WTC11 (cell line): ENCODE measurements at places on chromosomes 5 and 9. TPM values are rescaled to one million over a fixed set of nuclear protein-coding genes. Genes with fewer than 3 reads are reported as not detected.
A peak's percentile ranks its signal among the peaks of the same experiment; 100 is the strongest.

DNA sequence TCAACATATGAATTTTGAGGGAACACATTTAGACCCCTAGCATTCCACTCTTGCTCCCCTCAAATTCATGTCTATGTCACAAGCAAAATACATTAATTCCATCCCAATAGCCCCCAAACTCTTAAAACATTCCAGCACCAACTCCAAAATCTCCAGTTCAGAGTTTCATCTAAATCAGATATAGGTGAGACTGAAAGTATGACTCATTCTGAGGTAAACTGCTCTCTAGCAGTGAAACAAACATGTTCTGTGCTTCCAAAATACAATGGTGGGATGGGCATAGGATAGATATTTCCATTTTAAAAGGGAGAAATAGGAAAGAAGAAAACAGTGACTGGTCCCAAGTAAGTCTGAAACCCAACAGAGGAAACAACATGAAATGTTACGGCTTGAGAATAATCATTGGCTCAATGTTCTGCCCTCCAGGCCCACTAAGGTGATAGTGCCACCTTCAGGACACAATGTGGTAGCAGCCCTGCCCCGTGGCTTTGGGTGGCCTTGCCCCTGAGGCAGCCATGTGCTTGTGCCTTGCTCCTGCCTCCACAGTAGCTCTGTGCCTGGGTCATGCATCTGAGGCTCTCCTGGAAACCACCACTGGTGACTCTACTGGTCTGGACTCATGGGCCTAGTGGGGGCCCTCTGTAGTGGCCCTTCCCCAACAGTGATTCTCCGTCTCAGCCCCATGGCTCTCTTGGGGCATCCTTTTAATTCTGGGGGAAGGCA lies 36.4 kb upstream of the IPPK start:
- DNase-seq, result peak; percentile 76

GRCh38 chr5:172775326-172776234 lies 4.6 kb upstream of the DUSP1 start:
- no peak for DNase-seq

DNA sequence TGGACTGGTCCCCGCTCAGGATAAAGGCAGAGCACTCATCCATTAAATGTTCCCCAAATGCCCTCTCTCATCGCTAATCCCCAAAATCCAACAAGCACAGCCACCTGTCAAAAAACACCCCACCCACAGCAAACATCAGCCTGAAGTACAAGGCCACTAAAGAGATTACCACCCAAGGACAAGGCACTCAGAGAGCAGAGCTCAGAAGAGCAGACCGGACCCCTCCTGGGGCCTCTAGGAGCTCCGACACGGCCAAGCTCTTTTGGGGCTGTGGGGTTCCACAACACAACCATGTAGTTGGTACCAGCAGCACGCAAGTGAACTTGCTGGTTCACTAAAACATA lies 9.8 kb downstream of the VDAC1 start:
- no peak for DNase-seq

GRCh38 chr5:59678943-59679342 lies 214.6 kb downstream of the PDE4D start:
- no peak for DNase-seq

- DNase-seq, result no peak
These were observed 17.5 kb downstream of the CCDC180 start for GRCh38 chr9:97324954-97325353.

DNA sequence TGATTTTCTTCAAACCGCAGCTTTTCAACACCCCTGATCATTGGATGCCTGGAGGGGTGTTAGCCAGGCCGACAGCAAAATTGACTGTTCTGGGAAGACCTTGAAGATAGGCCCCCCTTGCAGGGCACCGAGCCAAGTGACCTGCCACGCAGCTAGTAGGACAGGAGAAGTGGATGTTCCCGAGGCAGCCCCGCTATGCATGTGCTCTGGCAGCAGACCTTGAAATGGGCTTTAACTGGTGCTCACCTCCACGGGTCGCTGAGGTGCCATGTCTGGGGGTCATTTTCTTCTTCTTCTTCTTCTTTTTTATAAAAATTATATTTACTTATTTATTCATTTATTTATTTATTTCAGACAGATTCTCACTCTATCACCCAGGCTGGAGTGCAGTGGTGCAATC lies 12.6 kb downstream of the FGF18 start:
- no peak for DNase-seq

DNA sequence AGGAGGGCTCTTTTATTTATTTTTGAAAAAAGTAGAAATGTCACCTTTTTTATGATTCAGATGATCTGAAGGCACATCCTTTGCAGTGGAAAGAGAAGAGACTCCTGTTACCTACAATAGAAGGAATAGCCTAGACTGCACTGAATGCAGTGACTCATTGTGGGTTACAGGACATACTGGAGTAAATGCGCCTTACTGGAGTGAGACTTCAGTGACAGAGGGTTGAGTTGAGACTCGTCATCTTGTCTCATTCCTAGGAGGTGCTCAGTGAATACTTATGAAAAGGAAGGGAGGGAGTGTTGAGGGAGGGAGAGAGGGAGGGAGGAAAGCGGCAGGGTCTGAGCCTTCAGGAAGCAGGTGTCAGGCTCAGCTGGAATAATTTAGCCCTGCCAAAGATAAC lies 25.2 kb downstream of the ANKRA2 start:
- DNase-seq, result no peak

DNA sequence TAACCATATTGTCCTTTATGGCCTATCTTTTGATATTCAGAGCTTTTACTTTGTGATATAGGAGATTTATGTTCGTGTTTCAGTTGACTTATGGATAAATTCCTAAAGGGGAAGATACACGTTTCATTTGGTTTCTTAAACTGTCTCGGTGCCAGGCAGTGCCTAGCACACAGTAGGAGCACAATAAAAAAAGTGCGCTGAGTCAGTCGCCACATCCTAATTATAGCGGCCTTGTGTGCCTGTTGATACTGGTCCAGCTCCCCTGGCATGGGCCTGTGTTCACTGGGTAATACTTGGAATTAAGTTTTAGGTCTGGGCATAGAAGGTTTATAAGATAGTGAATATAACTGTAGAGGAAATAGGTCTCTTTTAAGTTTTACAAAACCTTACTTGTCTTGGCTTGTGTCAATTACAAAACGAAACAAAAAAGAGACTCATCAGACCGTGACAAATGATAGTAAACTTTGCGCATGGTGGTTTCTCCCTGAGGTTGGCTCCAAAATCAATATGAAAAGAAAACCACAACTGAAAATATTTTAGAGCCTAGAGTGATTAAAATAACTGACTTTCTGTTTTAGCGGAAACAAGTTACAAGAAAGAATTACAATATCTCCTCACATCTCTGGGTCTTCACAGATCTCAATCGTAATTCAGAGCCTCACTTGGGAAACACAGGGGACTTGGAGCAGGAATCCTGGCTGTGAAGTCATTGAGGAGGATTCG lies 84.8 kb downstream of the MVB12B start:
- DNase-seq, result no peak

DNA sequence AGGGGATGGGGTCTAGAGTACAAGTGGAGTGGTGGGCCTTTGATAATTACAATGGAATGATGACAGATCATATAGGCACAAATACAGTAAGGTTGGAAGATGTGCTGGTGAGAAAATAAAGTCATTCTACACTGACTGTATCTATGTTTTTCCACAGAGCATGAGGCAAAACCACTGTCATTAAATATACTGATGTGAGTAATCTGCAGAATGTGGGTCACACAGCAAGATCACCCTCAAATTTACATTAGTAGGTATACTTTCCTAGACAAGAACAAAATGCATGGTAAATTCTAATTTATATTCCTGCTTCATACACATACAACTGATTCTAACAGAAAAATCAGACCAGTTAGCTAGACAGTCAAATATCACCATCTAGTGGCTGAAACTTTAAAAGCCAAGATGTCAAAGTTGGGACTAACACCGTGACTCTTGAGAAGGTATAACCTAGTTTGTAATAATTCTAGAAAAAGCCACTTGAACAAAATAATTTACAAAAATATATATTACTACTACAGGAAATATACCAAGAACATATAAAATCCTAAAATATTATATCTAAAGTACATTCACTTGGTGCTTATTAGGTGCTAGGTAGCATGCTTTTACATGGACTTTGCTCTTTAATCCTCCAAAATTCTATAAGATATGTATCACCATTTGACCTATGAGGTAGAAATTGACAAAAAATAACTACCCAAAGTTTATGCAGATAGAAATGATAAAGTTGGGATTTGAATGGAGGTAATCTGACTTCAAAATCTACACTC lies 19.5 kb downstream of the TTC33 start:
- DNase-seq, result no peak

DNA sequence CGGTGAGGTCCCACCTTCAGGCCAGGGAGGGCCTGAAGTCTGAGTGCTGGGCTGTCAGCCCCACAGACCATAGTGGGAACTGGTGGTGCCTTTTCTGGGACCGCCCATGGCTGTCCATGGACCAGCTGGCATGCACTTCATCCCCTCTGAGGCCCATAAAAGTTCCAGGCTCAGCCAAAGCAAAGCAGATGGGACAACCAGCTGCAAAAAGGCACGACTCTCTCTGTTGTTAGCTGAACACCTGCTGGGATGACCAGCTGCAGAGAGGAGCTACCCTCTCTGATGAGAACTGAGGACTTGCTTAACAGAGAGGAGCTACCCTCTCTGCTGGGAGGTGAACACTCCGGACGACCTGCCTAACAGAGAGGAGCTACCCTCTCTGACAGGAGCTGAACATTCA lies 844.3 kb upstream of the DMAC1 start:
- DNase-seq, result no peak

- DNase-seq, result no peak
These were observed 313.9 kb downstream of the TLE1 start for GRCh38 chr9:81375187-81376100.

DNA sequence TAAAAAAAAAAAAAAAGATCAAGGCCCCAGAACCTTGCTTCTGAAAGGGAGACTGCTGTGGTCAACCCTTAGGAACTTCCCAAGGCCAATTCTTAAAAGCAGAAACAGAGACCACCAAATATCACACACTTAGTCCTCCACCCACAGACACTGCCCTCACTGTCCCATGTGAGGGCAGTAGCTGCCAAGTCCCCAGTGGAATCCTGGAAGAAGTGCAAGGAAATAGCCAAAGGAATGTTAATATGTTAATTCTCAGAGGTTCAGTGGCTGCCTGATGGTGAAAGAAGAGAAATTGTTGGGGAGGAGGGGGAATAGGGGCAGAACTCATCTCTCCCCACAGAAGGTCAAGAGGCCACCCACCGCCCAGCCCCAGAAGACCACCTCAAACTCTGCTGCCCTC lies 23.1 kb downstream of the FSTL4 start:
- no peak for DNase-seq

DNA sequence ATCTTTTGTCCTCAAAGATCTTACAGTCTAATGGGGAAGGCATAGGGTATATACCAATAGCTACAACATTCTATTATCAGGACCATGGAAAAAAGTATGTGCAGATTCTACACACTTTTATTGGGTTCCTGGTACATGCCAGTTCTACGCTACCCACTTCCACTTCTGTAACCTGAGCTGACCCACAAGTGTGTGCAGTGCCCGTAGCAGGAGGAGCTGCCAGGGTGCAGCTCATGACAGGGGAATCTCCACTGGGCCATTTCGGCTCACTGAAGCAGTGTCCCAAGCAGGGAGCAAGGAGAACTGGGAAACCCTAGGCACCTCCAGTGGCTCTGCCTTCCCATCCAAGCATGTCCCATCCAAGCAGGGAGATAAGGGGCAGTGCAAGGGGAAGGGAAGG lies 60.4 kb downstream of the FOXI1 start:
- no peak for DNase-seq

DNA sequence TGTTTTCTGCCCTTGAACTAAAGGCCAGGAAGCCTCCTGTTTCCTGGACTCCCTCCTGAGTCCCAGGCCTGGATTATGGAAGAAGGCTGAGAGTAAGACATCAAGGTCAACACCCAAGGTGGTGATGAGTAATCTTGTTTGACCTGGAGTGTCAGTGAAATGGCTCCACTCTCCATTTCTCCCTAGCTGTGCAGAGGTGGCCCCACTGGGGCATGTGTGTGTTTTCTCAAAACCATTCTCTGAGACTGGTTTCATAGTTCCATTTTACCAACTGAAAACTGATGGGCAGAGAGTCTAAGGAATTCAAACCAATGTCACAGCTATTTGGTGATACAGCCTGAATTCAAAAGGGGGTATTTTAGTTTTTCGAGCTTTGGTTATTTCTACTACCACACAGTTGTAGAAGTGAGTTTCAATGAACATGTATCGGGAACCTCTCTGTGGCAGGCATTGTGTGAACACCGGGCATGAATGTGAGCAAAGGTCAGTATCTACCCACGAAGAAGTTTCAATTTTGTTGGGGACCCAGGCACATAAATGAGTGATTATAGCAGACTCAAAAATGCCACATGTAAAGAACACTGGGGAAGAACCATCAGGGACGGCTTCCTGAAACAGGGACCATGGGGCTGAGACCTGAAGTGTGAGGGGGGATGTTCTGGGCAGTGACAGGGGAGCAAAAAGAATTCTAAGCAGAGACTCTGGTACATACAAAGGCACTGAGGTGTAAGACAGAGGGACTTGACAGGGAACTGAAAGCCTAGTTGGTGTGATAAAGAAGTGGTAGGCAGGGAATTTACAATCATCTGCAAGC lies 269.6 kb upstream of the KLF4 start:
- no peak for DNase-seq

- no peak for DNase-seq
These were observed 15.8 kb downstream of the CENPP start for GRCh38 chr9:92341578-92341977.

DNA sequence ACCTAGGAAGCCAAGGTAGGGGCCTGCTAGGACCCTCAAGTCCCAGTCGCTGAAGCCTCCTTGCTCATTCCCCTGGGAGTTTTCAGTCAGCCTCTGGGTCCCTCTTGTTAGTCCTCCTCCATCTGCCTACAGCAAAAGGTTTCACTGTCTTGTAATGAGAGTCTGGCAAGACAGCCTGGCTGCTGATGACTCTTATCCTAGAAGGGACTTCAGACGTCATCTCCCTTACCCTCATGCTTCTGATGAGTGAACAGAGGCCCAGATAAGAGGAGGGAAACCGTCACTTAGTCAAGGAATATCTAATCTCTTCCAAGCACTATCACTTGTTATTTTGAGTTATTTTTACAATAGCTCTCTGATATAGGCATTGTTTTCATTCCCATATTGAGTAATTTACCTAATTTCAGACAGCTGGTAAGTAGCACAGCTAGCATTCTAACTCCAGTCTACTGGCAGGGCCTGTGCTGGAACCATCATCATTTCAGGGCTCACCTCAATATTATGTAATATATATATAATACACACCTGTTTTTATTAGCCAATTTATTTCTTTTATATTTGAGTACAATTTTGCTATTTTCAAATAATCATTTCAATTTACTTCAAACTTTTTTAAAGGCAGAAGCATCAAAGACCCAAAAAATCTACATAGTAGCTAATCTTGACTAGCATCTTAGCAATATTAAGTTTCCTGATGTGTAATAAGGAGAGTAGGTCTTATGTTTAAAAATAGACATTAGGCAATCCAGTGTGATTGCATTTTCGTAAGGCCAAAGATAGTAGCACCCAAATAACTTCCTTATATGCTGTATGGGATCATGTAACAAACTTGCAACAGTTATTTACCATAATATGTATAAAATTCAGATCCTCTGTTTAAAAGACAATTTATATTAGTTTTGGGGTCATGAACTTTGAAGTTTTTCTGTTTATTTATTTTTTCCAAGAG lies 7.9 kb downstream of the CMYA5 start:
- no peak for DNase-seq

TBCA gene
- total RNA-seq, result 310 to 327 TPM (median 323 TPM) in 3 replicates

ECSCR gene
- total RNA-seq, result 1.8 to 2.7 TPM (median 2.3 TPM) in 3 replicates

PAX5 gene
- total RNA-seq, result 3.5 to 6.6 TPM (median 4.4 TPM) in 3 replicates

LHX6 gene
- total RNA-seq, result 0.71 to 1.5 TPM (median 1.5 TPM) in 3 replicates

TRIM14 gene
- total RNA-seq, result 11.9 to 18.4 TPM (median 18.2 TPM) in 3 replicates
